Effector memory CD8-positive, alpha-beta T cell (primary cell): ENCODE measurements at places on chromosomes 5 and 9.

DNA sequence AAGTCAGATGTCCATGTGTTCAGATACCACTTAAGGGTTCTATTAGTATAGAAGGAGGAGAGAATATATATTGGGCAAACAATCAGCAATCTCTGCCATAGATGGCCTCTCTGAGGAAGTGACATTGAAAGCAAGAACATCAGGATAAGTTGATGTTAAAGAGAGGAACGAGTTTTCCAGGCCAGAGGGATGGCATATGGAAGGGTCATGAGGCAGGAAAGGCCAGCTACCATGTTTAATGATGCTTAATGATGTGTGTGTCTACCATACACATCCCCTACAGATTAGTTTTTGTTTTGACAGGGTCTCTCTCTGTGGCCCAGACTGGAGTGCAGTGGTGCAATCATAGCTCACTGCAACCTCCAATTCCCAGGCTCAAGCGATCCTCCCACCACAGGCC is 63.0 kb downstream of the PTTG1 start:
- DNase-seq, result no peak

GRCh38 chr5:150694612-150695011 is 6.2 kb downstream of the RBM22 start:
- DNase-seq, result no peak

DNA sequence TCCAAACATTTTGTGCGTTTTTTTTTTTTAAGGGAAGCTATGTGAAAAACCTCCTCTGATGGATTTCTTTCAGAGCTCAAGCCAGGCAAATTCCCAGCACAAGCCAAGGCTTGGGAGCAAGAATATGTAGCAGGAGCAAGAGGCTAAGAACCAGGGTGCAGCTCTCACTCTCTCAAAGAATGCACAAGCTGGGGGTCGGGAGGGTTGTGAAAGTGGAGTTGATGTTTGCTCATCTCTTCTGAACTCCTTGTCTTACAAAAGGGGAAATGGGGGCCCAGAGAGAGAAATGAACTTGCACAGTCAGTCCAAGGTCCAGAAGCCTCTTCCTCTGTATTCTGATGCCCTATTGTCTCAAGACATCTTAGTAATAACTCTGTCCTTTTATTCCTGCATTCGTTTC is 7.7 kb upstream of the TRAF1 start:
- DNase-seq, result no peak

DNA sequence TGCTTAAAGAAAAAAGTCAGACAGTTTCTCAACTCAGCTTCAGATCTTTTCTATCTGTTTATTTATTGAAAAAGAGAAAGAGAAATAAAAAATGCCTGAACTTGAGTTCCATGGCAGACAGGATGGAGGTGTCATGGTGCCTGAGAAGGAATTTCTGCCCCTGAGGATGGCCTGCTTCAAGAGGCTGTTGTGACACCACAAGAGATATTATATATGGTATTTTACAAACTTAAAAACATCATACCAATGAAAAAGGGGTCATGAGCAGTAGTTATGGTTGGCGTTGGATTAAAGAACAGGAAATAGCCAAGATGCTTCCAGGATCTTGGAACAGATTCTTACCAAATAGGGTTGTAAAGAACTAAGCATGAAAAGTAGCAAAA is 344.6 kb downstream of the GLIS3 start:
- no peak for DNase-seq

GRCh38 chr9:21576331-21577189 is 94.4 kb upstream of the IFNE start:
- no peak for DNase-seq

DNA sequence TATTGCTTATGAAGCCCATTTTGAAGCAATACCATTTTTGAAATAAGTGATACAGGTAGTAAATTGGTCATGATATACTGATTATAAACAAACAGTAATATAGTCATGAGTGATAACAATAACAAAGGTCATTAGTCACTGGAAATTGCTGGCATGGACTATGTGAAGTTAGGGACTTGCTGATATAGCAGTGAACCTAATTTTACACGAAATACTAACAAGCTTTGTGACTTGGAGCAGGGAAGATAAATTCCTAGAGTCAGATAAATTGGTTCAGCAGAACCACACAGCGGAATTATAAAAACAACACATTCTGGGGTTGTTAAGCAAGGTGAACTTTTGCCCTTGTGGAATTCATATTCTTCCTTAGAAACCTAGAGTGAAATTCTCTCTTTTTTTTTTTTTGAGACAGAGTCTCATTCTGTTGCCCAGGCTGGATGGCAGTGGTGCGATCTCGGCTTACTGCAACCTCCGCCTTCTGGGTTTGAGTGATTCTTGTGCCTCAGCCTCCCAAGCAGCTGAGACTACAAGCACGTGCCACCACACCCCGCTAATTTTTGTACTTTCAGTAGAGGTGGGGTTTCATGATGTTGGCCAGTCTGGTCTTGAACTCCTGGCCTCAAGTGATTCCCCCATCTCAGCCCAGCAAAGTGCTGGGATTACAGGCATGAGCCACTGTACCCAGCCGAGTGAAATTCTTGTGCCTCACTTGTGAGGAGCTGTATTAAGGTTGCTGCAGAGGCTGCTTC is 6.0 kb downstream of the UGCG start:
- DNase-seq, result no peak

DNA sequence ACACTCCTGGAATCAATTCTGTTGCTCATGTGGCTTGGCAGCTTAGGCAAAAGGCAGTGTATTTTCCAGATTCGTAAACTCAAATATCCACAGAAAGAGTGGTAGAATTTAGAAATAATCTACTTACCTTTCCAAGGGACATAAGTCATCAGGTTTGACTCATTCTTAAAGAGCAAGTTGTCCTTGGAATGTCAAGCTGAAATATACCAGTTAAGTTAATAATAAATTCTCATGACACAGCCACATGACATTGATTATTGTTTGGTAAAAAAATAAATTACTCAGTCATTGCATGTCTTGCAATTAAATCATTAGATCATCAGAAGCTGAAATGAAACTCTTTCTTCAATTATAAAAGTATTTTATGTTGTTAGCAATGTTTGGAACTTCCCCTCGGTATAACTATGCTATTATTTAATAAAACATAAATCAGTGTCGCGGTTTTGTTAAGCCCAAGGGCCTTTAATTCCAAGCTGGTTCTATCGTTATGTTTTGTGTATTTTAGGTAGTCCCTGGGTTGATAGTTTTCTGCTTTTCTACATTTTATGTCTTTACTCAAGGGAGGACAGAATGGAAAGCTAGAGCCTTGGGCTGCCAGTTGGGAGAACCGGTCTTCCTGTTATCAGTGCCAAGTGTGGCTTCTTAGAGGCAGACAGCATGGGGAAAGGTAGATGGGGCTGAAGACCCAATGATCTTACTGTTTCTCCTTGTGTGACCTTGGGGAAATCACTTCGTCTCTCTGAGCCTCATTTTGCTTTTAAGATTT is 79.3 kb upstream of the PRLR start:
- DNase-seq, result no peak

DNA sequence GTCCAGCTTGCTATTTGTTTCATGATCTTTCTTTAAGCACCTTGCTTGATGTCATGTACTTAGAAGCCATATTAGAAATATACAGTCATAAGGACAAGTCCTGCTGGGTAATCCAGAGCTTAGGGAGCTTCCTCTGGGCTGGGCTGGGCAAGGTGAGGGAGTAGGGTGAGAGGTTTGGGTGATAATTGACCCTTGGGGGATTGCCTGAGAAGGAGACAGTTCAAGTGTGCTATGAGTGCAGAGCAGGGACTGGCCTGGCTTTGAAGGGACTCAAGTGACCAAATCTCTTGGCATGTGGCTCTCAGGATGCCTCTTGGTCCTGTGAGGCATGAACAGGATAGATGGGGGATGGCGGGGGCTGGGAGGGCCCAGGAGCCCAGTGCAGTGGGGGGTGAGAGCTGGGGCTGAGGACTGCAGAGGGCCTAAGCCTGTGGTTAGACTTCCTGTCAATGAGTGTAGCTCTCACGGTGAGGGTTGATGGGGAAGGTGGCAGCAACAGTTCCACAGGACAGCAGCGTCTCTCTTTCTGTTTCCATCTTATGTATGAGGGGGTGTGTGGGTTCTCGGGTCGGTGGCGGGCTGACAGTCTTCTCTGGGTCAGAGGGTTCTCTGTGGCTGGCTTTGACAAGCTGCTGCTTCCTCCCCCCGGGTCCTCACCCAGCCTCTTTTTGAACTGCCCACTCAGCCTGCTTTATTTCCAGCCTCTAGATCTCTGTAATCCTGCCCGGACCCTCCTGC is 53.5 kb downstream of the RGS3 start:
- peak; percentile 71 for DNase-seq

- DNase-seq, result no peak
These were observed 70.9 kb downstream of the PTTG1 start for GRCh38 chr5:160492565-160492964.

- DNase-seq, result no peak
These were observed 441.7 kb downstream of the PRELID2 start for GRCh38 chr5:145393426-145393825.

- no peak for DNase-seq
These were observed 20.2 kb downstream of the SIL1 start for GRCh38 chr5:139177809-139178588.

DNA sequence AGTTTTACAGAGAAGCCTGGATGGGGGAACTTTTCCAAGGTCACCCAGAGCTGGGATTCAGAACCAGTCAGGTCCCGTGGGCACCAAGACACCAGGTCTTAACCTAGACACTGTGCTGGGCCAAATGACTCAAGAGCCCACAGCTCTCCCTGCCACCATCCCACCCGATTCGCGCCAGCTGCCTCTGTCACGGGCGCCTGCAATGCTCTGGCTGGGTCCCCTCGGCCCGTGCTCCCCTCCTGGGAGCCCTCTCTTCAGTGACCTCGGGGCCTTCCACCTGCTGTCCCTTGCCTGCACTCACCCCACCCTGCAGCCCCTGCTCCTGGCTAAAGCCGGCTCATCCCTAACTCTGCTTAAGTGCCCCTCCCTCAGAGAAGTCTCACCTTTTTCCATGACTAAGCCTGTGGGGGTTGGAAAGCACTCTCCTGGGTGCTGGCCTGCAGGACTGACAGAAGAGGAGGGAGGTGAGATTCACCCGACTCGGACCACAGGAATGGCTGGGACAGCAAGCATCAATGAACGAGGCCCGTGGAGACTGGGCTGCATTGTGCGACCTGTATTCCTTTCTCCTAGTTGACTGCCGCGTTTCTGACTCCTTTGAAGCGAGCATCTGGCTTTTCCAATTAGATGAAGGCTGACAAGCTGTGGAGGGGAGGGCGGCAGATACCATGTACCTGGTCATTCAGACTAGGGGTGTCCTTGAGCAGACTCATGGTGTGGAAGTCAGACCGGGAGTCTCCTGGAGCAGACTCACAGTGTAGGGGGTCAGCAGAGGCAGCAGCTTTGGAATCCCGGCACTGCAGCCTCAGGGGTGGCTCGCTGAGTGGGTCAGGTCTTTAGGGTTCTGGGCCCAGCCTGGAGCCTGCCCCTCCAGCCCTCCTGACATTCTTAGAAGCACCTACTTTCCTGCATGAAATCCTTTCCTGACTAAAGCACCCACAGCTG is 5.8 kb upstream of the IL4 start:
- DNase-seq, result no peak

GRCh38 chr5:84370176-84370575 is 14.5 kb downstream of the EDIL3 start:
- DNase-seq, result no peak

DNA sequence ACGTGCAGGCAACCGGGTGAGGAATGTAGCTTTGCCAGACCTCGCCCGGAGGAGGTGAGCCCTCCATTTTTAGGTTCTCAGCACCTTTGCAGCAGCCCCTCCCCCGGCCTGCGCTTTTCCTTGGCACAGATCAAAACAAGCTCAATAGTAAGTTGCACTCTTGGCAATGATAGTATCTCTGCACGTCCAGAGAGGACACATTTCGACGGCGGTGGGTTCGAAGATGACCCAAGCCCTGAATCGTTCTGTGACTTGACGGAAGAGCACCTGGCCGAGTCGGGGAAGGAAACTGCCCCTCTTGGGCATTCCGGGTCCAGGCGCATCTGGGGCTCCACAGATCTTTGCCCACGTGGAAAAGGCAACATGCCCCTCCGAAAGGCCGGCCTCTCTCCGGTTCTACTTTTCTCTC is 904 bp downstream of the GDNF start:
- DNase-seq, result no peak

DNA sequence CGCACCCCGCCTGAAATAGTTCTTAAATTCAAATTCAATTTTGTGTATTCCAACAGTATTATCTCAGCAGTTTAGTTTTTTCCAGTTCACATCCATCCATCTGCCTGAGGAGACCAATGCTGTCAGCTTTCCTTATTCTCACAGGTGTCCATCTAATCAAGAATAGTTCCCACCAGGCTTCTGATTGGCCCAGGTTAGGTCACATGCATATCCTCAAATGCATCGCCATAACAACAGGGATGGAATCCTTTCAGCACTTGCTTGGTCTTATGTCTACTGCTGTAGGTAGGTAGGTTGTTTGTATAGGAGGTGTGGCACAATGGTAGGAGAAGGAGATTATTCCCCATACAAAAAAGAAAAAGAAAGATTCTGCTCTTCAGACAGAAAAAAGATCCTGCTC is 91.2 kb downstream of the UBE2R2 start:
- DNase-seq, result no peak

- no peak for DNase-seq
These were observed 76.8 kb downstream of the CAMSAP1 start for GRCh38 chr9:135830496-135830895.

DNA sequence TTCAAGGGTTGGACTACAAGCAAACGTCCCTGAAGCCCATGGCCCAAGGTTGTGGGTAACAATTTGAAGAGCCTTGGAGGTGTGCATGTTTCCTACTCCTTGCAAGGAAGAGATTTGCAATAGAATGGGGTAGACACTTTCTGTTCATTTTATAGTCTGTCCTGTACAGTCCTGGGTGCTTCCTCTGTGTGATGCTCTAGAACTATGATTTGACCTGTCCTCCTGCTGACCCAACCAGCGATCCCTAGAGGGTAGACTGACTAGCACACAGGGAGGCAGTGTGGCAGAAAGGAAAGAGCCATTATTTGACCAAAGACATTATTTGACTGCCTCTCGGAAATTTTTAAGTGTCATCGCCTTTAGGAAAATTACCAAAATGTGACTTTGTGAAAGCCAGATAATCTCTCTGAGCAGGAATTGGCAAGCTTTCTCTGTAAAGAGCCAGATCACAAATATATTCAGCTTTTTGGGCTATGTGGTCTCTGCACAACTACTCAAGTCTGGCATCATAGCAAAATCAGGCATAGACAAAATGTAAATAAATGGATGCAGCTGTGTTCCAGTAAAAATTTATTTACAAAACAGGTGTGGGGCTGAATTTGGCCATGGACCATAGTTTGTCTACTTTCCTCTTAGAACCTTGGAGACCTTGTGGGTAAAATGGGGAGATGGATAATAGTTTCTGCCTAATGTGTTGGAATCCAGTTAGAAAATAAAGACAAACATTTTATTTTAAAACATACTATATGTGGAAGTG is 106.8 kb downstream of the DMRT2 start:
- DNase-seq, result no peak

GRCh38 chr9:137611623-137612609 is 6.4 kb downstream of the ARRDC1 start:
- no peak for DNase-seq

- DNase-seq, result no peak
These were observed 278.8 kb downstream of the GAS1 start for GRCh38 chr9:86668488-86668887.

DNA sequence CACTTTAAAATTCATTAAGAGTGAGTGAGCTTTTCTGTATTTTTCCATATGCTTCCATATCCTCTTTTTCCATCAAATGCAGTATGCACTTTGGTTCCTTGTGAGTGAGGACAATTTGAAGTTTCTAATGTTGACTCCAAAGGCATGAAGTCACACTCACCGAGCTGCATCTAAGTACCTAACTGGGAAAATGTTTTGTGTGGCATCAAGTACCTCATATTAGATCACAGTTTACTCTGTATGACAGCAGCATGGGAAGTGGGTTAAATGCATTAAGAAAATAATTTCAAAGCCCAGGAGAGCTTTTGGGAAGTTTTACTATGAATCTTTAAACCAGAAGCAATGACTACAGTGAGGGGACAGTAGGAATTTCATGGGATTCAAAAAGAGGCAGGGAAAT is 207.0 kb downstream of the EFNA5 start:
- DNase-seq, result no peak
